Astrocyte of the cerebellum (primary cell): ENCODE measurements at places on chromosomes 1 and 21.

- no peak for DNase-seq
Observed at GRCh38 chr1:17933971-17934370, 173.6 kb upstream of the IGSF21 start.

DNA sequence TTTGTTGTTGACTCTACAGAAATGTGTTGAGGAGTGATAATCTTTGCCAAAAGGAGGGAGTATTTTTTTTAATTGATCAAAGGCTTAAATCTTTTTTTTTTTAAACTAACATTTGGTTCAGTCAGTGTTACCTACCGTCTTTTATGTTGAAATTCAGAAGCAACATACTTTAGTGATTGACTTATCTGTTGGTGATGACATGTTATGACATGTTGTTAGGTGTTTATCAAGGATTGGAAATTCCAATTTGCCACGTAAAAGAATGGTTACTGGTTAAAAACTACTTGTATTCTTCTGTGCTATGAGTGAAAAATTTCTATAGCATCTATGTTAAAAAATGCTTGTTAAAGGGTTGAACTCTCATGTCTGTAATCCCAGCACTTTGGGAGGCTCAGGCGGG lies 61.2 kb downstream of the DNM3 start:
- DNase-seq: no peak

GRCh38 chr1:3021233-3021671 lies at the start of gene ACTRT2:
Gene ACTRT2 (plus strand): TSS chr1:3021467. CDS start chr1:3021687, 220 bp downstream.
- DNase-seq: no peak

- DNase-seq: no peak
Observed at GRCh38 chr1:201172999-201173610, 17.5 kb upstream of the IGFN1 start.

DNA sequence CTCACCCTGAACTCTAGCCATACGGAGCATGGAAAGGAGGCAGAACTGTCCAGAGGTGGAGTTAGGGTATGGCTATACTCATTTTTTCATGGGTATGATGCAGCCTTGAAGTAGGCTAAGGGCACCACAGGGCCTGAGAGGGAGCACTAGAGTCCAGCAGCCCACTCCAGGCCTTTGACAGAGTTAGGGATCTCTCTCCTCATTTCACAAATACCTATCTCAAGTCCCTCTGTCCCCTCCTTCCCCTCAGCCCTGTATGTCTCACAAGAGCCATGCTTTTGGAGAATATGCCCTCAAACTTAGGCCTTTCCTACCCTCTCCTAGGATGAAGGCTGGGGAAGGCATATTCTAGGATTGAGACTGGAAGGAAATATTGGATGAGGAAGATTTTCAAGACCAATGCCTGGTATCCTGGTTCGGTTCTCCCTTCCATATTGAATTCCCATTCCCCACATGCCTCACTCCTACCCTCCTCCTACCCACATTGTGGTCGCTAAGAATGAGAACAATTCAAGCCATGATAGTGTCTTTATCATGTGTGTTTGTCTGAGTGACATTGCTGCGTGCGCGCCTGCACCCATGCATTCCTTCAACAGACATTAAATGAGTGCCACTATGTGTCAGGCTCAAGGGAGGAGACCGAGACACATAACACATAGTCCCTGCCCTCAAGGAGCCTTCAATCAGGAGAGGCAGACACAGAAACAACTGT lies 2.6 kb upstream of the NECTIN4 start:
- no peak for DNase-seq
